H4 (cell line): ENCODE measurements at places on chromosomes 2 and 18. TPM values are rescaled to one million over a fixed set of nuclear protein-coding genes. Genes with fewer than 3 reads are reported as not detected.

The IL36RN gene
- total RNA-seq: not detected in 2 replicates

The ADCYAP1 gene
- 0.47 and 0.83 TPM in 2 replicates for total RNA-seq

The AQP12A gene
- not detected in 2 replicates for total RNA-seq

The ITGA4 gene
- 47.6 and 59.4 TPM in 2 replicates for total RNA-seq

The NEMP2 gene
- total RNA-seq: 14.6 and 16.5 TPM in 2 replicates

DNA sequence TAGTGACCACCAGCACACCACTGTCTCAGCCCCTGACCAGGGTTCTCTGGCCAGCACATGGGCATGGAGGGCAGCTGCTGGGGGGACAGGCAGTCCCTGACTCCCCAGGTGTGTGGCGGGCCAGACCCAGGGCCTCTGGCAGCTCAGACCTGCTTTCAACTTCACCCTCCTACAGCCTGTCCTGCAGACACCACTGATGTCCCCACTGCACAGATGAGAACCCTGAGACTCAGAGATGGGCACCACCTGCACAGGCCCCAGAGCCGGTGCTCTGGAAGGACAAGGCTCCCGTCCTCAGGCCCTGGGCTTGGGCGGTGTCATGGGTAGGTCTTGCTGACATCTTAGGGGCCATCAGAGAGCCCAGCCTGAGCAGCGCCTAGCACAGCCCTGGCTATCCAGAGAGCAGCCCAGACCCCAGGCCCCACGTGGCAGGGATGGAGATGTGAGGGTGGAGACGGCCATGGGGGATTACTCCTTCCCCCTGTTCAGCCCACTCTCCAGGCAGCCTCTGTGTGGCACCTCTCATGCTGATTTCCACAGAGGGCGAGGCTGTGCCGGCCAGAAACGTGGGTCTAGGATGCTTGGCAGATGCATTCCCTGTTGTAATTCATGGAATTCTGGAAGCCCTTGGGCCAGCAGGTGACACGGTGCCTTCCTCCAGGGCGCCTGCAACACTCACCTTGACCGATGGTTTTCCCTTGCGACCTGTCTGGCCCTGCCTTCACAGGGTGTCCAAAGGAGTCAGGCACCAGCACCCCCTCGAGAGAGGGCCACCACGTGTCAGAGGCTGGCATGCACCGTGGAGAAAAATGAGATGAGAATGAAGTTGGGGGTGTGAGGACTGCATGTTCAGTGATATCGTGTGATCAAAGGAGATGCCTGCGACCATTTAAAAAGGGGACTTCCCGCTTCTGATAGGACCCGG lies 61.2 kb upstream of the GLI2 start:
- no peak for DNase-seq

GRCh38 chr2:180990794-180991193 lies 10.4 kb downstream of the UBE2E3 start:
- DNase-seq: no peak

DNA sequence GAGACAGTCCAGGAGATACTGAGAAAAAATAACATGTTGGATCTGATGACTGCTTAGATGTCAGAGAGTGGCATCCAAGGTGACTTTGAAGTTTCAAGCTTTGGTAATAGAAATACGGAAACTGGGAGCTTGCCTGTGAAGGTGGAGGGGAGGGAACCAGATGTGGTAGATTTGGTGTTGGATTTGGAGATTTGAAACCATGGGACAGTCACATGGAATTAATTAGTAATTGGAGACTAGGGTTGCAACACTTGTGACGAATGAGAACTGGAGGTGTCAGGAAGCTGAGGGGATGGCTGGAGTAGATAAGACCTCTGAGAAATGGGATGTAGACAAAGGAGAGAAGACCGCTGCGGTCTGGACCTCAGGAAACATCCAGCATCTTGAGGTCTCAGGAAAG lies 46.7 kb downstream of the RPL37A start:
- no peak for DNase-seq

DNA sequence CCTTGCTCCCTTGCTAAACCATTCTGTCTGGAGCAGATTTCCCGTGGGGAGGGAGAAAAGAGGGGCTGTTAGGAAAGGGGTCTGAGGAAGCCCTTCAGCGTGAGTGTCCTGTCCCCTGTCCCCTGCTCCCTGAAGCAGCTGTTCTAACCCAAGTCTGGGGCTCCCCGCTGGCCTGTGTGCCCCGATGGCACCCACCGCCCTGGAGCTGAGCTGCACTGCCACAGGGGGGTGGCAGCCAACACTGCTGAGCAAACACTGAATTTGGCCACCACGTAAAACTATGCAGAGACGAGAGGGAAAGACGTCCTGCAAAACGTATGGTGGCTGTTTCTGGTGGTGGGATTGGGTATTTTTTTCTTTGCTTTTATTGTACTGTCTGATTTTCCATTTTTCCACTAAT lies 17.9 kb downstream of the KCNG2 start:
- no peak for DNase-seq

DNA sequence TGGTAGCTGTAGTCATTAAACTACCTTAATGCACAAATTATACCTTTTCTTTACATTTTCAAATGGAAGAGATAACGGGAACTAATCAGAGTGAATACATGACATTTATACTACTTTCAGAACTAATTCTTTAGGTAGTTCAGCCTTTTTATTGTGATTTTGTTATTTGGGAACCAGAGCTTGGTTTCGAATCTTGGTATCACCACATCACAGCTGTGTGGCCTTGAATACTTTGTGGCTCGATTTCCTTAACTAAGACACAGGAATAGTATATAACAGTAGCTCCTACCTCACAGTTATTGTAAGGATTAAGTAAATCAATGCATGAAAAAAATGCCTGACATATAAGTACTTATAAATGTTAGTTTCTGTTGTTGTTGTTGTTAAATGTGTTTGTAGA lies 240.0 kb downstream of the WDR7 start:
- no peak for DNase-seq

- DNase-seq: no peak
These were observed 9.5 kb downstream of the MAPRE2 start for GRCh38 chr18:35050705-35051195.

- peak; percentile 91 for DNase-seq
These were observed at the start of the genes STRADB and TRAK2 for GRCh38 chr2:201451292-201452057. Gene STRADB, plus strand, starts transcription at chr2:201451740. Its CDS starts 3,101 bp downstream, at chr2:201454841. Gene TRAK2, minus strand, starts transcription at chr2:201451458. Its CDS starts 30,951 bp downstream, at chr2:201420507.

GRCh38 chr2:148876595-148877402 lies 1.8 kb downstream of the KIF5C start:
- no peak for DNase-seq

DNA sequence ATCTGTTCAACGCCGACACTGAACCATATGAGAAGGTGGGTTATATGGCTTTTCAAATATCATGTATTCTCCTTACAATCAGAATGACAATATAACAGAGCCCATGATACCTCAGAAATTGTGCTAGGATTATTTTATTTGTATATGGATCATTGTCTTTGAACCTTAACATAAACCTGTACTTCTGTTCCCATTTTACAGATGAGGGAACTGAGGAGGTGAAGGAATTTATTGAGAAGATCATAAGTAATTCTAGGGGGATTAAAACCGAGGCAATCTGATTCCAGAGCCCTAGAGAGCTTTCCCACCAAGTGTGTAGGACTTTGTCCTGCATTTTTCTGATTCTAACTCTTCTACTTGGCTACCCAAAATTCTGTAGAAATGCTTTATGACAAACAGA lies 279.8 kb upstream of the FANCL start:
- no peak for DNase-seq

DNA sequence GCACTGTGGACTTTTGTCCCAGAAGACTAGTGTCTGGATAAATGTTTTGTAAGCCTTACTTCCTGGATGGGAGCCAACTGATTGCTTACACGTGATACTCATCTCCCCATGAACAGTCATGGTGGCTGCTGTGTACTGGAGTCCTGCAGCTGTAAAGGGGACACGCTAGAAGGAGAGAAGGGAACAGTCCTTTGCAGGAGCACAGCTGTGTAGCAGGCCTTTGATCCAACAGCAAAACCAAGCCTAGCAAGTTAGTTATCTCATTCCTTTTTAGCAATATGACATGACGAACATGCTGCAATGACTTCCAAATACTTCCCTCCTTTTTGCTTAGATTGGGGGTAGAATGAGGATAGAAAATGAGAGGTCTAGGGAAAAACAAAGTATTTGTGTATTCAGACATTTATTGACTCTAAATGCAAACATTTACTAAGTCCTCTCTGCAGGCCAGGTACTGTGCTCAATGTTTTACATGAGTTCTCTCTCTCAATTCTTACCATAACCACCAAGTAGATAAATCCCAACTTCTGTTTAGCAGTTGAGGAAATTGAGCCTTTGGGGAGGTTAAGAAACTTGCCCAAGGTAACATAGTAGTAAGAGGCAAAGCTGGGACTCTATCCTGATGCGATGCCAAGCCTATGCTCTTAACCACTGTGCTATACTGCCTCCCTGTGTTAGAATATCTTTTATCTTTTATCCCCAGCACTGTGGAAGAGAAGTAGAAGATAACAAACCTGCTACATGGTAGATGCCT lies 55.4 kb upstream of the CD28 start:
- peak; percentile 37 for DNase-seq

DNA sequence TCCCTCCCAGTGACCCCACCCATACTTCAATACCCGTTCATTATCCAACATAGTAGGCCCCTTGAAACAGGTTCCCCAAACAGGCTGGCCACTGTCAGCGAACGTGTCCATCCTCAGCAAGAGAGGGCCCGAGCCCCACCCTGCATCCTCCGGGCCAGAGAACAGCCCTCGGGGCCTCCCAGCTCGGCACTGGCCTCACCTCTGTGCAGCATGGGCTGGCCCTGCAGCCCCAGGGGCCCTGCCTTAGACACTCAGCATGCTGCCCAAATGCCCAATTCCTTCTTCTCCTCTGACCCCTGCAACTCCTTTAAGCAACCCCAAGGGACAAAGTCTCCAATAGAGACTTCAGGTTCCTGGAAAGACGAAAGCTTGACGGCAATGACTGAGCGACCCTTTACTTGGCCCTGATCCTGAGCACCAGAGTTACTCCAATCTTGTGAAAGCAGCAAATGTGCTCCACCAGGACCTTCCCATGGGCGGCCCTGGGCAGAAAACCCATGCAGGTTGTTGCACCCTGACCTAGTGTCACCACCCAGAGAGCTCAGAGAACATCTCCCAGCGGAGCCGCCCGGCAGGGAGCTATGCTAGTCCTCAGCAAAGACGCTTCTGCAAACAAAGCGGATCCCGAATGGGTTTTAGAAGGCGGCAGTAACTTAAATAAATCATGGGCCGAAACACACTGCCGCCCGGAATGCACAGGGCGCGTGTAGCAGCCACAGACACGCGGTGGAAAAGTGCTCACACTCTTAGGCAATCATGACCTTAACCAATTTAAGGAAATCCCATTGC lies 782 bp downstream of the COL6A3 start:
- DNase-seq: no peak
